ENCODE measurements at places on chromosomes 3 and 15. TPM values are rescaled to one million over a fixed set of nuclear protein-coding genes. Genes with fewer than 3 reads are reported as not detected.

NAALADL2 gene
- total RNA-seq, result 15.4 TPM

SNURF gene
- total RNA-seq, result 12.3 TPM

MBD4 gene
- 13.3 TPM for total RNA-seq

DZIP1L gene
- 9.3 TPM for total RNA-seq

SNX33 gene
- total RNA-seq, result 14.4 TPM

SCN11A gene
- not detected for total RNA-seq

RPL39L gene
- 0.46 TPM for total RNA-seq

IQCF2 gene
- total RNA-seq, result not detected

HYAL1 gene
- 3.1 TPM for total RNA-seq

IGSF10 gene
- 0.28 TPM for total RNA-seq

Data from pancreas (tissue), 10 donors.